Stimulated activated CD4-positive, alpha-beta T cell treated with anti-CD3 and anti-CD28 coated beads, Interleukin-2, amount 100 ng/mL, for 48 hours (primary cell): ENCODE measurements at places on chromosomes 13 and 19.

DNA sequence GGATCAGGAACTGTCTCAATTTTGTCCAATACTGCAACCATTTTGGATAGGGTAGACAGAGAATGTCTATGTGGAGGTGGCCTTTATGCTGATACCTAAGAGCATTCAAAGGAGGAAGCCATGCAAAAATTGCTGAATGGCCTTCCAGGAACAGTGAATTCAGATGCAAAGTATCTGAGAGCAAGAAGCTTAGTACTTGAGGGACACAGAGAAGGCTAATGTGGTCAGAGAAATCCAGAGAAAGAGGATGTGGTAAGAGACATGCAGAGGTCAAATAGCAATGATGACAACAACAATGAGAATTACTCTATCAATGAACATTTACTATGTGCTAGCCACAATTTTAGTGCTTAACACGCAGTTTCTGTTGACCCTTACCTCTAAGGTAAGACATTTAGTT lies 785.6 kb upstream of the KLHL1 start:
- no peak for DNase-seq

DNA sequence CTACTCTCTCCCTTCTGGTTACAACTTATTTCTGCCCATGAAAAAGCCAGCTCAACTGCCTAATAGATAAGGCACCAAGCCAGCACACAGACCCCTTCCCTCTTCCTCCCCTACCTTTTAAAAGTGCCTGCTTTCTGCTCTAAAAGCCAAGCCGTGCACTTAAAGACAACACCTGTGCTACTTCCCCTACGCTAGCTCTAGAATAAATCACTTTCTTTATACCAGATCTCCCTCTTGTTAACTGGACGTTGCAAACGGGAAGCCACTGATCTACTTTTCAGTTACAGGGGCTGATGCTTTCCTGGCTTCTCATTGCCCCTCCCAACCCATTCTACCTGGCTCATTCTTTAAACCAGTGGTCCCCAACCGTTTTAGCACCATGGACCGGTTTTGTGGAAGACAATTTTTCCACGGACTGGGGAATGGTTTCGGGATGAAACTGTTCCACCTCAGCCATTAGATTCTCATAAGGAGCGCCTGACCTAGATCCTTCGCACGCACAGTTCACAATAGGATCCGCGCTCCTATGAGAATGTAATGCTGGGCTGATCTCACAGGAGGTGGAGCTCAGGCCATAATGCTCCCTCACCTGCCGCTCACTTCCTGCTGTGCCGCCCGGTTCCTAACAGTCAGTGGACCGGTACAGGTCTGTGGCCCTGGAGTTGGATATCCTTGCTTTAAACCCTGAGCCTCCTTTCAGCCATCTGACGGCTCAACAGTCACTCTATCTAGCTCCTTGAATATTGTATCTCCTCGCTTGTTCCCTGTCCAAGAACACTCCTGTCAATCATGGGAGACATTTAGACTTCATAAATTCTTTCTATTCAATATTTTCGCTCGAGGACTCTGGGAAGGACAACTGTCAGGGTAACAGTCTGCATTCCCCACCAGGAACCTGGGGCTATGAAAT lies 841 bp upstream of the ZNF223 start:
- DNase-seq: no peak

GRCh38 chr13:50358231-50359040 lies 343.2 kb downstream of the KCNRG start:
- no peak for DNase-seq

- no peak for DNase-seq
Observed at GRCh38 chr13:74661851-74662250, 527.6 kb upstream of the KLF12 start.

GRCh38 chr13:90547272-90547790 lies 800.2 kb upstream of the MIR17HG start:
- DNase-seq: no peak

DNA sequence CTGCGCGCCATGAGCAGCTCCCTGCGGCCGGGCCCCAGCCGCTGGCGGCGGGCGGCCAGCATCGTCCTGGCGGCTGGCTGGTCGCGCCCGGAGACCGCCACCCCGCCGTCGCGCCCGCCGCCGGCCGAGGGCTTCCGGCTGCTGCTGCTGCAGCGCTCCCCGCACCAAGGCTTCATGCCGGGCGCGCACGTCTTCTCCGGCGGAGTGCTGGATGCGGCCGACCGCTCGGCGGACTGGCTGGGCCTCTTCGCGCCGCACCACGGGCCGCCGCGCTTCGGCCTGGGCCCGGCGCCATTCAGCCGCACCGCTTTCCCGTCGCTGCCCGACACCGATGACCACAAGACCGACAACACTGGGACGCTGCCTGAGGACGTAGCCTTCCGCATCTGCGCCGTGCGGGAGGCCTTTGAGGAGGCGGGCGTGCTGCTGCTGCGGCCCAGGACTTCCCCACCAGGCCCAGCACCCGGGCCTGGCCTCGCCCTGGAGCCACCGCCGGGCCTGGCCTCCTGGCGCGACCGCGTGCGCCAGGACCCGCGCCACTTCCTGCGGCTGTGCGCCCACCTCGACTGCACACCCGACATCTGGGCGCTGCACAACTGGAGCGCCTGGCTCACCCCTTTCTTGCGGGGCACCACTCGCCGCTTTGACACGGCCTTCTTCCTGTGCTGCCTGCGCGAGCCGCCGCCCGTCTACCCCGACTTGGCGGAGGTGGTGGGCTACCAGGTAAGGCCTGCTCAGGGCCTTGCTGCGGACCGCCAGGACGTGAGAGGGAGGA lies 518 bp downstream of the NUDT19 start:
- DNase-seq: peak; percentile 42

GRCh38 chr19:35904311-35905068 lies 2.2 kb downstream of the HCST start:
- no peak for DNase-seq

GRCh38 chr19:18417250-18418028 lies 1.8 kb upstream of the SSBP4 start:
- no peak for DNase-seq

DNA sequence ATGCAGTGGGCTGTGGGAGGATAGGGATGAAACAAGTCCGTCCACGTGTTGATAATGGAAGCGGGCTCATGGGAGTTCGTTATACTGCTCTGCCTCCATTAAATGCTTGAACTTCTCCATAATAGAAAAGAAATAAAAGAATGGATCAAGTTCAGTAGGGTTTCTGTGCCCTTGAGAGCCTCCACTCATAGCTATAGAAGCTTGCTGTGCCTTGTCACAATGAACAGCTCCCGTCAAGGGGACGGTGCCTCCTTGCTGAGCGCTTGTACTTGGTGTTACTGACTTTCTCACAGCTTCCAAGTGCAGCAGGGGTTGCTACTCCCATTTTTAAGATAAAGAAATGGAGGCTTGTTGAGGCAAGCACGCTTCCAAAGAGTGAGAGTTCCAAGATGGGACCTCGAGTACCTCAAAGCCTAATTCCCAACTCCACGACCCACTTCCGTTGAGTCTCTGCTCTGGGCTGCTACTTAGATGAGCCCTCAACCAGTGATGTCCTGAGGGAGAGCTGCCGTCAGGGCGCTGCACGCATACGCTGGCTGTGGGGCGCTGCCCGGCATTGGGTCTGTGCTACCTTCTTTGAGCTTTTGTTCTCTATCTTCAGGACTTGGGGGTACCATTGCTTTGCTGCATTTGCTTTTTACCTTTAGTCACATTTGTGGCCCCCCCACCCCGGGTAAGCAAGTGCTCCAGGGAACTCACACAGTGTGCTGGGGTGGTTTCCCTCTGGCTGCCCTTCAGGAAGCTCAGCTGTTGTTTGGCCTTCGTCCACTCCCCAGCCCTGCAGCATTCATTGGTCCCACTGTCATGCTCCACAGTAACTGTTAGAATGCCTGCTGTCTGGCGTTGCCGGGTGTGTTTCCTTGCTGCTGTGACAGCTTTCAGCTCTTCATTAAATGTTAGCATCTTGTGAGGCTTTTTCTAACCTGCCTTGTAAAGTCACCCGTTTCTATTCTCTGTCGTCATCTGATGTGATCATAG lies 9.5 kb downstream of the SNRNP70 start:
- DNase-seq: no peak

GRCh38 chr19:7360393-7360984 lies 11.8 kb downstream of the ARHGEF18 start:
- no peak for DNase-seq
